Stimulated activated CD4-positive, alpha-beta T cell treated with anti-CD3 and anti-CD28 coated beads, Interleukin-1b, Interleukin-23, amount 100 ng/mL, for 1 hour (primary cell): ENCODE measurements at places on chromosomes 6 and 20.

DNA sequence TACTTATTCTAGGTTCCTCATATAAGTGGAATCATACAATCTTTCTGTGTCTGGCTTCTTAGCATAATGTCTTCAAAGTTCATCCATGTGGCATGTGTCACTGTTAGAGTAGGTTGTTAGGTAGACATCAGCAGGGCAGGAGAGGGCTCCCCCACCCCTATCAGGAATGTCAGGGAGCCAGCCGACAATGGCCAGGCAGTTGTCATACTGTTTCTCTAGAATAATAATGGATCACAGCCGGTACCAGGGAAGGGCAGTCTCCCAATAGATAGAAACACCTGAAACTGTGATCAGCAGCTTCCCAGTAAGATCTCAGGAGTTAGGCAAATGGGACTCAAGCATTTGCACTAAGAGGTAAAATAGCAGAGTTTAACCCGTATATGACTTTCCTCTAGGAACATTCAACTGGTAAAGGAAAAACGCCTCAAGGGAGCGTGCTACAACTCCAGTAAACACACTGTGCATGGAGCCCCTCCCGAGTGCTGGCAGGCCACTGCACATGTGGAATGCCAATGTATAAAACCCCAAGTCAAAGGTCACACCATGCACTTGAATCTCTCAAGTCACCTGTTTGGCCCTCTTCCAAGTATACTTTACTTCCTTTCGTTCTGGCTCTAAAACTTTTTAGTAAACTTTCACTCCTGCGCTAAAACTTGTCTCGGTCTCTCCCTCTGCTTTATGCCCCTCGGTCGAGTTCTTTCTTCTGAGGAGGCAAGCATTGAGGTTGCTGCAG lies 29.8 kb upstream of the SIRT5 start:
- DNase-seq: no peak

DNA sequence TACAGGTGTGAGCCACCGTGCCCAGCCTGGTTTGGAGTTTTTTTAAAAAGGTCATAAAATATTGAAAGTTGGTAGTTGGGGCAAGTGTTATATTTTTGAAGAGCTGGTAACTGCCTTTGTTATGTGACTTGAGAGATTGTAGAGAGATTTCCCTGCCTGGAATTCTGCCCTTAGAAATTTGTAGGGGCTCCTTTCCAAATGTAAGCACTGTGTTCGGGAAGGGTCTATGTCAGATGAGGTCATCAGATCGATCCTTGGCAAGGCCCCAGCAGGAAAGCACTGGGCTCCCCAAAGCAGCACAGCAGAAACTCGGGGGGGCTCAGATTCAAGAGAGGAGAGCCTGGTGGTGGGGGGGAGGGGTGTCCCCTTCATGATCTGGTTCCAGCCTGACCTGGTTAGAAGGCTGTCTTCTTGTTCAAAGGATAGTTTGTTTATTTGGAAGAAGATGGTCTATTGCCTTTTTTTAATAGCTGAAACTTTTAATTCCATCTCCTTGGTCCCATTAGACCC lies 220.2 kb downstream of the UST start:
- no peak for DNase-seq

DNA sequence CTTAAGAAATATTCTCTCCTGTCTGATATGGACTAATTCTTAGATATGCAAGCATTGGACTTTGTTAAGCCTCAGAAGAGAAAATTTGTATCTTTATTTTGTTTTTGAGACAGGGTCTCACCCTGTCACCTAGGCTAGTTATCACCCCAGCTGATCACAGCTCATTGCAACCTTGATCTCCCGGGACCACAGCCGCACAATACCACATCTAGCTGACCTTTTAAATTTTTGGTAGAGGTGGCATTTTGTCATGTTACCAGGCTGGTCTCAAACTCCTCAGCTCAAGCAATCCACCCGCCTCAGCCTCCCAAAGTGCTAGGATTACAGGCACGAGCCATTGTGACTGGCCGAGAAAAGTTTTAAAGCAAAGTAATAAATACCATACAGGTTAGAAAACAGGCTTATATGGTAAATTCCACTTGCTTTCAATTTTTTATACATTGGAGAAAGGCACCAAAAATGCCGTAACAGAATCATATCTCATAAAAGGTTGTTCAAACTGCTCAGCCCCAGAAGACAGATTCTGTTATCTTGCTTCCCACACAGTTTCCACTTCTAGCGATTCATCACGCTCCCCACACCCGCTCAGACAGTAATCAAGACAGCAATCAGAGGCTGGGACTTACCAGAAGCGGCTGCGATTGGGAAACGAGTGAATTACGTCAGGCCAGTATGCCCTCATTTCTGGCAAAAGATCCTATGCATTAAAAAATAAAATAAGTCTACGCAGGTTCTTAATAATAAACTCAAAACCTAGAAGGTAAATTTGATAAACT lies 13.8 kb downstream of the RNASET2 start:
- DNase-seq: no peak

GRCh38 chr20:19971116-19971515 lies 46.0 kb upstream of the NAA20 start:
- no peak for DNase-seq

GRCh38 chr6:138605958-138606357 lies 106.7 kb upstream of the NHSL1 start:
- DNase-seq: no peak

DNA sequence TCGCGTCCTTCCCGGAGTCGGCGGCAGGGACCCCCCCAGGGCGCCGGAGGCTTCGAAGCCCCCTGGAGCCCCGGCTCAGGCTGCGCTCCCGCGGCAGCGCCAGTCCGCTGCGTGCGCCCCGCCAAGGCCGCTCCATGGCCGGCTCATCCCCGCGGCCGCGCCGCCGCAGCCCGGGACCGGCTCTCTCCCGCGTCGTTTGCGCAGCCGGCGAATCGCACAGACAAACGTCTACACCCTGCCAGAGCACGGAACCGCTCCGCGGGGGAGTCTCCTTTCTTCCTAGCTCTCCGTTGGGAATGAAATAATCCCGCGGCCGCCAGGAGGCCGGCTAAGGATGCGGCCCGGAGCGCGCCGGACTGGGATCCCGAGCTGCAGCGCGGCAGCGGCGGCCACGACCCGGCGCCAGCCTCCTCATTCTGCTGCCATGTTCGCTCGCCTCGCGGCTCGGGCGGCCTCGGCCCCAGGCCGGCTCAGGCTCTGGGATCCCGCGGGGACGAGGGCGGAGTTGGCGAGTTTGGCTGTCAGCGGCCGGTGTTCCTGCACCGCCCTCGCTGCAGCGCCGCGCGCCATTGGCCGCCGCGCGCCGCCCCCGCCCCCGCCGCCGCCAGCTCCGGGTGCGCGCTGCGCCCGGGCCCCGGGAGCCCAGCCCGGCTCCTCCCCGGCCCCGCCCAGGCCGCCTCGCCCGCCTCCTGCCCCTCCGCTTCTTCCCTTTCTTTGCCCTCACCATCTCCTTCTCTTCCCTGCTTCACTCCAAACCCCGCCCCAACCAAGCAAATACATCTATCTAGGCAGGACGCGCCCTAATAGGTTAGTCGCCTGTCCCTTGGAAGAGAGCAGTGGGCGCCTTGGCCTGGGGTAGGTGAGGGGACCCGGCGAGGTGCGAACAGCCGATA lies at the start of gene GFOD1:
Gene GFOD1, minus strand, starts transcription at position 479 of the 893 bp plus-strand sequence. CDS start 710 bp downstream, outside the sequence.
- peak; percentile 60 for DNase-seq

GRCh38 chr6:150494241-150494640 lies 105.4 kb upstream of the PLEKHG1 start:
- DNase-seq: no peak
